NT2/D1 (cell line): ENCODE measurements at places on chromosomes 4 and X.

GRCh38 chr4:137393044-137393443 is 139.2 kb downstream of the PCDH18 start:
- DNase-seq: peak; percentile 1

DNA sequence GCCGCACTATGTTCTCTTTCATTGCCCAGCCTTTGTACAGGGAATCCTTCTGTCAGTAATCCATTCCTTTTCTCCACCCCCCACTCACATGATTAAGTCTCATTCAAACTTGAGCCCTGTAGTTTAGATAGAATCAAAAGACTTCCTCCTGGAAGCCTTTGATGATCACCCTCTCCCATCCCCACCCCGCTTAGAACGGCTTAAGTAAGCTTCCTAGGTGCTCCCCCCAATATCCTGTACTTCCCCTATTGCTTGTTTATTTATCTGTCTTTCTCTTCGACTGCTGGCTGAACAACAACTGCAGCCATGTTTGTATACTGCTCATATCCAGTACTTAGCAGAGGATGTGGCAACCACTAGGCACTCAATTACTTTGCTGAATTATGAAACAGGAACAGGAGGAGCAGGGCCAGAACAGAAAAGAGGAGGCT is 38.5 kb upstream of the GPC3 start:
- DNase-seq: no peak

DNA sequence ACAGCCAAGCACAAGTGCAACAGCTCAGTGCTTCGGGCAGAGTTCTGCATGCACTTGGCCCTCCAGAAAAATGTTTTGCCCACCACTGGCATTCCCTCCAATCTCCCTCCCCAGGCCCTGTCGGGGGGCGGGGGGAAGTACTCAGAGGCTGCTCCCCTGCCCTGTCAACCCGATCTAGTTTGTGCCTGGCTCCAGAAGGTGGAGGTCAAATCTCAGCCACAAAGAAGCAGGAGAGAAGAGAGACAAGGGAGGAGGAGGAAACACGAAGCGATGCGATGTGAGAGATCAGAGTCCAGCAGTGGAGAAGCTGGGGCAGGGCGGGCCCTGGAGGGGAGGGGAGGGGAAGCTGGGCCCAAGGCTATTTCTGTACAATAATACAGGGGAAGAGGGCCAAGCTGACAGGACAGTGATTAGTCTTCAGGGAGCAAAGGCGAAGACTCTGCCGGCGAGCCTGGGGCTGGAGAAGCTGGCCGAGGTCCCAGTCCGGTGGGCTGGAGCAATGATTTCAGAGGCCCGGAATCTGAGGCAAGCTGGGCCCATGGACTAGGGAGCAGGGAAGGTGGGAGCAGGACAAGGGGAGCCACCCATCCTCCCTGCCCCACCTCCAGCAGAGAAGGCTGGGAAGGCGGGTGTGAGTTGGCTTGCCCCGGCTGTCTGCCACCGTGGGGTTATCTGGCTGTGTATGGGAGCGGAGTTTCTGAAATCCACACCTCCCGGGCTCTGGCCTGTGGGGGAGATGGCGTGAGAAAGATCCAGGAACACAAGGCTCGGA is 167.1 kb downstream of the EFNB1 start:
- DNase-seq: no peak

GRCh38 chr4:53937918-53938317 is 126.5 kb downstream of the CHIC2 start:
- DNase-seq: no peak

DNA sequence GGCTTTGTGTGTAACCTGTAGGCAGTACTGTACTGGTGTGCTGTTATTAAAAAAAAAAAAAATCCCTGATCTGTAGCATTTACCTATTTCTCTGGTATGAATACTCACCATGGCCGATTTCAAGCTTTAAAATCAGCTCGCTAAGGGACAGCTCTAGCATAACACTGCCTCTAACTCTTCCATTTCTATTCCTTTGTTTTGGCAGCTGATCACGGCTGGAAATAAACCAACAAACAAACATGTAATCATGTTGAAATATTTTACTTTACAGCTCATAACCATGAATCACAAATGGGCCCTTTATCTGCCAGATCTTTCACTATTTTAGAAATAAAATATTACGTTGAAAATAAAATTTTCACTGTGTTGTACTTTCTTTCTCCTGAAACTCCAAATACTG is 60.5 kb upstream of the IL15 start:
- DNase-seq: no peak

- no peak for DNase-seq
These were observed 5.5 kb upstream of the USP53 start for GRCh38 chr4:119207051-119207450.

DNA sequence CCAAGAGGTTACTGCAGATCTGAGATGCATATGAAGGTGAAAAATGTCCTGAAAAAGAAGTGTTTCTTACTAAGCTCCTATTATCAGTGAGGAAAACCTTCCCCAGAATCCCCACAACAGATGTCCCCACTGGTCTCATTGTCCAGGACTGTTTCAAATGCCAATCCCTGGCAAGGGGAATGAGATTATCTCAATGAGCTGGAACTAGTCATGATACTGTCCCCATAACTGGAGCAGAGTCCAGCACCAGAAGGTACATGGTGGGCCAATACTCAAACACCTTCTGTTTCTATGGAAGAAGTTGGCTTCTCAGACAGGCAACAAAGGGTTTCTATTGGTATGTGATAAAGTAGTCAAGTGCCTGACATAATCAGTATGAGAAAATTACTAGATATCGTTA is 221.1 kb upstream of the TLL1 start:
- DNase-seq: no peak

DNA sequence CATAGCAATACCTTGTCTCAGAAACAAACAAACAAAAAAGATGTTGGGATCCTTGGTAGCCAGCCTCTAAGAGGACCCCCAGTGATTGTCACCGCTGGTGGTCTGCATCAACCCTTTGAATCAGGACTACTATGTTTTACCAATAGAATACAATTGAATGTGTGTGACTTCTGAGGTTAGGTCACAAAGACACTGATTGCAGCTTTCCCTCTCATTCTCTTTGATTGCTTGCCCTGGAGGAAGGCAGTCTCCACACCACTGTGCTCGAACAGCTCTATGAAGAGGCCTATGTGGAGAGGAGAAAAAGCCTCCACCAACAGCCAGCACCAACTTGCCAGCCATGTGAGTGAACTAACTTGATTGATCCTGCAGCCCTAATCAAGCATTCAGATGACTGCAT is 2.8 kb upstream of the SMIM14 start:
- no peak for DNase-seq

DNA sequence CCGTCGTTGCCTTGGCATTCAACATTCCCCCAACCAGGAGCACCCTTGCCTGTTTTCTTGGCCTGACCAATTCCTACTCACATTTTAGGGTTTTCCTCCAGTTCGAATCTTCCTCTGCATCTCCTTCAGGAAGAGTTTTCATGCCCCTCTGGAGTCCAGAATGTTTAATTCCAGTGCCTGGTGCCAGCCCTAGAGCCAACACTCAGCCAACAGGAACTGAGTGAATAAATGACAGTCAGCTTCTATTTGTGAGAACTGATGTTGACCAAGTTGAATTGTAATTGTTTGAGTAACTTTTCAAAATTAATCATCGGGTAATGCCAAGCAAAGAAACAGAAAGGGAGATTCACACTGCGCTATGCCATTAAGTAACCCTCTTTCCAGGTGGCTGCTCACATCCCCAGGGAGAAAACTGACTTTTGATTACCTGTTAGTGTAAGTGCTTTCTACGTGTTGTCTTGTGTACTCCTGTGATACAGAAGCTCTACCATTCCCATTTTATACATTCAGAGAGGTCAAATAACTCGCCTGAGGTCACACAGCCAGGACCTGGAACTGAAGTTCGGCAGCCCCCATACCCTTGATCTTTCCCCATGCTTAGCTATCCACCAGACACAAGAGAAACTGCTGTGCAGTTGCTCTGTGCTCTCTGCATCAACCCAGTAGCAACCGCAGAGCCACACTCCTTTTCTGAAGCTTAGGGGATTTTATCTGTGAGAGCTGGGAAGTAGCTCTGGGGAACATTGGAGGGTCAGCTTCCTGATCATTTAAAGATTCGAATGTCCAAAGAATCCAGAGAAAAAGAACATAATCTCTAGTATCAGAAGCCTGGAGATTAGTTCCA is 19.0 kb upstream of the SLC2A9 start:
- DNase-seq: no peak

GRCh38 chrX:17703201-17703600 is 34.1 kb upstream of the SCML1 start:
- no peak for DNase-seq

- DNase-seq: no peak
These were observed 54.3 kb downstream of the IGFBP7 start for GRCh38 chr4:57055886-57056285.

DNA sequence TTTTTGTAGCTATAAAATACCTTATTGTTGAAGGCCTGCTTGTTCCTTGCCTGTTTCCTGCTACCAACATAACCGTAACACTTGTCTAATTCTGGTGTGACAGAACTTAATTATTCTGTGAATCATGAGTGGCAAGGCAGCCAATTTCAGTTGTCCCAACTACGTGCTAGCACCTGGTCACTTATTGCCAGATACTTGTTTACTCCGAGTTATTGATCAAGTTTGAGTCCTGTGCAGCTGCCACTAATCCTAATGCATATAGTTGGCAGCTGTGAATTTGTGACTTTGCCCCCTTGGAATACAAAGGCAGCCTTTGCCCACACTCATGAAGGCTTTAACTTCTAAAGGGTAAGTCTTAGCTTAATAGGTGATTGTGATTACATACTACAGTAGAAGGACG is 7.8 kb upstream of the RNF128 start:
- no peak for DNase-seq

- no peak for DNase-seq
These were observed 19.5 kb downstream of the RELL1 start for GRCh38 chr4:37666625-37667071.

- DNase-seq: no peak
These were observed 1314.0 kb downstream of the PCDH19 start for GRCh38 chrX:99095965-99096635.

GRCh38 chr4:76723373-76723772 is 174.6 kb downstream of the SOWAHB start:
- DNase-seq: no peak

GRCh38 chr4:99763635-99764101 is 53.0 kb upstream of the DAPP1 start:
- DNase-seq: no peak

DNA sequence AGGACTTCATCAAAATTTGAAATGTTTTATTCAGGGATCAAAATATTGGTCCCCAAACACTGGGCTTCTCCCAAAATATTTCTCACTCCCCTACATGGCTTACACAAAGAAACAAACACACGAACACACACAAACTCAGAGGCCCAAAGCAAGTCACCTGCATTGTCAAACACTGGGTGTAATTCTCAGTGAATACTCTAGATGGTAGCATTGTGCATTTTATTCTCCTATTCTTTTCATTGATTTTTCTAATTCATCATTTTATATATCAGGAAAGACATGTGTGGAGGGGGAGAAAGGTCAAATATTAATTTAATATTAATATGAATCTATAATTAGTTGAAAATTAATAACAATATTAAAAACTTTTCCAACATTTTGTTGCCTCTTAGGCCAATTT is 72.3 kb upstream of the TNMD start:
- DNase-seq: no peak
